ENCODE measurements at places on chromosomes 6 and 20.

DNA sequence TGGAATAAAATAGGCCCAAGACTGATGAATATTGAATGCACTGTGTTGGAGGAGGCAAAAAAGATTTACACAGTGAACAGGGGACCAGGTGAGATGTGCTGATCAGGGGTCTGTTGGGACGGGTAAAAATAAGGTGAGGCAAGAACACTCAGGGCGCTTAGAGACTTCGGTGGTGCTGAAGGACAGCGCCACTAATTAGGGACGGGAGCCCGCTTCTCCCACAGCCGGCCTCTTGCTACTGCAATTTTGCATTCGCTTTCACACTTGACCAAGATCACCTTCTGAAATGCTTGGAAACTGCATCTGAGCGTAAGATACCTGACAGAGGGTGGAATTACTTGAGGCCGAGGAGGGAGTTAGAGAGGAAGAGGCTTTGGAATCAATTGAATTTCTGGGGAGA, 7.3 kb downstream of the TFAP2D start:
- no peak for DNase-seq

DNA sequence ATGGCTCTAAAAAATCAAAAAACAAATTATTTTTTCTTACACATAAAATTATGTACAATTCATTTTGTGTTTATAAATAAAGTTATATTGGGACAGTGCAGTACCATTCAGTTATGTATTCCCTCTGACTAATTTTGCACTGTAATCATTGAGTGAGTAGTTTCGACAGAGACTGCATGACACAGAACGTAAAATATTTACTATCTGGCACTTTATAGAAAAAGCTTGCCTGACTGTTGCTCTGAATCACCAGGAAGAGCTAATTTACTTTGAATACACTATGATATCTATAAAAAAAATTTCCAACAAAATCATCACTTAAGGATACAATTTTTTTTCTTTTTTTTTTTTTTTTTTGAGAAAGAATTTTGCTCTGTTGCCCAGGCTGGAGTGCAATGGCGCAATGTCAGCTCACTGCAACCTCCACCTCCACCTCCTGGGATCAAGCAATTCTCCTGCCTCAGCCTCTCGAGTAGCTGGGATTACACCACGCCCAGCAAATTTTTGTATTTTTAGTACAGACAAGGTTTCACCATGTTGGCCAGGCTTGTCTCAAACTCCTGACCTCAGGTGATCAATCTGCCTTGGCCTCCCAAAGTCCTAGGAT, 11.0 kb upstream of the KHDC1L start:
- no peak for DNase-seq

- DNase-seq: no peak
Observed at GRCh38 chr6:47729019-47729418, 30.6 kb downstream of the ADGRF4 start.

- peak; percentile 60 for DNase-seq
Observed at GRCh38 chr6:36118550-36119107, 11.7 kb upstream of the MAPK13 start.

GRCh38 chr6:8651998-8652397, 216.7 kb upstream of the SLC35B3 start:
- DNase-seq: no peak

DNA sequence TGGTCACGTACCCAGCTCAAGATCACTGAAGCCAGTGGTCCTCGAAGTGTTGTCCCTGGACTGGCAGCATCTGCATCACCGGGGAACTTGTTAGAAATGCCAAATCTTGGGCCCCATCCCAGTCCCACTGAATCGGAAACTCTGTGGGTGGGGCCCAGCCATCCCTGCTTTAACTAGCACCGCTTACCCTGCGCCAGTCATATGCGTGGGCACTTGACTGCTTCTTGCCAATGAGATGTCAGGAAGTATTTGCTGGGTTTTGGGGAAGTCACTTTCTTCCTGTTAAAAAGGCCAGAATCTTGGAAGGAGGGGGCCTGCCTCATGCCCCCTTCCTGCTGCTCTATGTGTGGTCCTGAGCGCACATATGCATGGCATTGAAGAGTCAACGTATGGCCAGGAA, 11.7 kb upstream of the SULF2 start:
- no peak for DNase-seq

DNA sequence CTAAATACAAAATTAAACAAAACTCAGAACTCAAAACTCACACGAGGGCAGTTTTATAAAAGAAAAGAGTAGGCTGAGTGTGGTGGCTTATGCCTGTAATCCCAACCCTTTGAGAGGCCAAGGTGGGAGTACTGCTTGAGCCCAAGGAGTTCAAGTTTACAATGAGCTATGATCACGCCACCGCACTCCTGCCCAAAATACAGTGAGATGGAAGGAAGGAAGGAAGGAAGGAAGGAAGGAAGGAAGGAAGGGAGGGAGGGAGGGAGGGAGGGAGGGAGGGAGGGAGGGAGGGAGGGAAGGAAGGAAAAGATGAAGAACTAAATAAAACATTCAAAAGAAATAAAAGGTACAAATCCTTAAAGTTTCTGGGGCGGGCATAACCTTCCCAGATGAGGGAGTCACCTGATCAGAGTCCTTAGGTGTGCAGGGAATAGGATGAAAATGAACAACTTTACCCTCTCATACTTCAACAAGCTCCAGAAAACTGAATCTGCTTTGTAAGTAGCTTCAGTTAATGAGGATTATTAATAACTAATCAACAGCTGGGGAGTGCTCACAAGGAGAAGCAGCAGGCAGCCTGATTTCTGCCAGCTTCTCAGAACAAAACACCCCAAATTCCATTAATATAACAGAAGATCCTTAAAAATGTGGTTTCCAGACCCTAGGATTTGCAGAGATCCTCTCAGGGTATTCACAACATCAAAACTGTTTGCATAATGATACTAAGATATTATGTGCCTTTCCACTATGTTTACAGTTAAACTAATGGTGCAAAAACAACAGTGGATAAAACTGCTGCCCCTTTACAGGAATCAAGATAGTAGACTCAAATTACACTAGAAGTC, 21.8 kb downstream of the LMBRD1 start:
- DNase-seq: no peak

DNA sequence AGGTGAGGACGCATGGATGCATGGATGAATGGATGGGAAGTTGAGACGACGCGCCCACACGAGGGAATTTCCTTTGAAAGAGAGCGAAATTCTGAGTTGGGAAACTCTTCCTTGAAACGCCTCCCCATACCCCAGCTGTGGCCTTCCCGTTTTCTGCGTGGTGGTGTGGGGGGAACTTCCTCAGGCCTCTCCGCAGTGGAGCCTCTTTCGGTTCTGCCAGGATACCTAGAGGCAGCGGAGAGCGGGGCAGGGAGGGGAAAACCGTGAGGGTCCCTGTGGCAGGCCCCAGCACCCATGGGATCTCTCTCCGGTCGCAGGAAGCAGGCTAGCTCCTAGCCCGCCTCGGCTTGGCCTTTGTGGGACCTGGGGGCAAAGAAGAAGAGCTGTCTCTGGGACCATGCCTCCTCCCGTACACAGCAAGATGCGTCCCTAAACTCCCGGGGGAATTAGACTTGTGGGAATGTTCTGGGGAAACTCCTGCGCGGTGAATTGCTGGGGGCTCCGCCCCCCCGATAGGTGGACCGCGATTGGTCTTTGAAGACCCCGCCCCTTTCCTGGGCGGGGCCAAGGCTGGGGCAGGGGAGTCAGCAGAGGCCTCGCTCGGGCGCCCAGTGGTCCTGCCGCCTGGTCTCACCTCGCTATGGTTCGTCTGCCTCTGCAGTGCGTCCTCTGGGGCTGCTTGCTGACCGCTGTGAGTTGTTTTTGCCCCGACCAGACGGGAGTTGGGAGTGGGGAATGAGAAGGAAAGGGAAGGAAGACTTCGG, at the start of gene CD40:
Gene CD40, plus strand, starts transcription at position 611 of the 764 bp plus-strand sequence. Its CDS starts 30 bp downstream, at position 641.
- peak; percentile 37 for DNase-seq

DNA sequence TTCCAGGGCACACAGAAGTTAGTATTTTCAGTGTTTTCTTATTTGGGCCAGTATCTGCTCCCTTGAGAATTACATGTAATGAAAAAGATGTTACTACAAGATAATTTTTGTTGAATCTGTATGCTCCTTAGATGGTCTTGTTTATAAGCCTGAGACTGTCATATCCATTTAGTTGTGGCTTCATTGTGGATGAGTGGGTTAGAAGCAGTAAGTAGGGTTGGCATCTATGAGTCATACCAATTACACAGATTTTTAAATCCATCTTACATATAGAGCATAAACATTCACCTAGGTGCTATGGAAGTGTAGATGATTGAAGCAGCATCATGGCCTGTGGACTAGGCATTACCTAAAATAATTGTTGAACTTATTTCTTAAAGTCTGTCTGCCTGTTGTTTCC, 13.5 kb upstream of the BAG2 start:
- DNase-seq: no peak

DNA sequence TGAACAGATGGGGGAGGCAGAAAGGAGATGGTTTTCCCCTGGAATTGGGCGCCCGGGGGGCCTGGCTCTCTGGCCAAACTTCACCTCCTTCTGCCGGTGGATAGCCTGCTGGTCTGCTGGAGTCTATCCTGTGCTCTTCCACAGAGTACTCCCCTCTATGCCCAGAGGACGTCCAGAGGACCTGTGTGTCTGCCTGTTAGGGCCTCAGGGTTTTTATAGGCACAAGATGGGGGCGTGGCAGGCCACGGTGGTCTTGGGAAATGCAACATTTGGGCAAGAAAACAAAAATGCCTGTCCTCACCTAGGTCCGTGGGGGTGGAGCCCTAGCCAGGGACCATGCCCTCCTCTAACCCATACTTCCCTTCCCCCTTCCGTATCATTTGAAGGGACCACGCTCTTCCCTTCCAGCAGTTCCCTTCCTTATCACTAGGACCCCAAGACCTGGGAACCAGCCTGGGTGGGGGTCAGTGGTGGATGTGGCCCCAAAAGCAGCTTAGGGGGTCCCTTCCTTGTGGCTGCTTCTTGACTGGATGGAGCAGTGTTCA, 53.6 kb upstream of the ZNF337 start:
- no peak for DNase-seq

DNA sequence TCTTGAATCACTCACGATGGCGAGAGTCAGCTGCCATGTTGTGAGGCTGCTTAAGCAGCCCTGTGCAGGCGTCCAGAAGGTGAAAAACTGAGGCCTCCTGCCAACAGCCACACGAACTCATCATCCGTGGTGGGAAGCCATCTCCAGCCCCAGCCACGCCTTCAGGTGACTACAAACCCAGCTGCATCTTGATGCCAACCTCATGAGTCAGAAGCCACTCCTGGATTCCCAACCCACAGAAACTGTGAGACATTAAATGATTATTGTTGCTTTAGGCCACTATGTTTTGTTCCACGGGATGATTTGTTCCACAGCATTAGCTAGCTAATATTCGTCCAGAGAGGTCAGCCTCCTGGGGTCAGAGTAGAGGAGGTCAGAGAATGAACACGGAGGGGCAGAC, 80.5 kb downstream of the SNX5 start:
- DNase-seq: no peak

DNA sequence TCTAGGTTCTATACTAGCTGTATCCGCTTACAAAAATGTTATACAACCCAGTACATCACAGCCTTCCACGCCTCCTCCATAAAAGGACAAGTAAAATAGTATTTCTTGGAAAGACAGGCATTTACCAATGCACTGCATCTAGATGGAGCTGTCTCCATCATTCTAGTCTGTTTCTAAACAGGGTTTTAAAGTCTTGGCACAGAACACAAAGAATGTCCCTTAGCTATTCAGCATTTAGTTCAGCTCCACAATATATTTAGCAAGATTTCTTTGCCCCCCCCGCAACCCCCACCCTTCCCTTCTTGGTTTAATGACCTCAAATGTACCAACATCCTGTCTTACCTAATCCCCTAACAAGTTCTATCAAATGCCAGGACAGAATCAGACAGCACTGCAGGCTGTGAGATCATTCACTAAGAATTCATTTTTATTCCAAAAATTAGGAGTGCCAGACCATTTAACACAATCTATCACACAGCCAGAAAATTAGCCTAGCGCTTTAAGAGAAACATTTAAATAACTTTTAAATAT, 198.6 kb downstream of the BACH2 start:
- DNase-seq: no peak

DNA sequence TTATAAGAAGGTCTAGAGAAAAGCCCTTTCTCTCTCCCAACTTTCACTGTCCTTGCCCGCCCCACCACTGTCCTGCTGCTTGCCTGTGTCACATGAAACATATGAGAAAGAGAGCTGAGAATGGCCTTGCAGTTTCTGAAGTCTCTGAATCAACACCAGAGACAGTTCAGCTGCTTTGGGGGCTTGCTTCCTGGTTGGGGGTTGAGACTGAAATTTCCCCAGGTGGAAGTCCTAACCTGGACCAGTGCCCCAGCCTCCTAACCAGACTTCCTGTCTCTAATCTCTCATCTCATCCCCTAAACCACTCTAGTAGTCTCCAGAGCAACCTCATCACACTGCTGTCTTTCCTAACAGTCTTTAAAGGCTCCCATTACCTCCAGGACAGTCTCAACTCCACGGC, 10.7 kb downstream of the TRAM2 start:
- no peak for DNase-seq

GRCh38 chr20:52619101-52619500, 353.1 kb upstream of the TSHZ2 start:
- DNase-seq: no peak

DNA sequence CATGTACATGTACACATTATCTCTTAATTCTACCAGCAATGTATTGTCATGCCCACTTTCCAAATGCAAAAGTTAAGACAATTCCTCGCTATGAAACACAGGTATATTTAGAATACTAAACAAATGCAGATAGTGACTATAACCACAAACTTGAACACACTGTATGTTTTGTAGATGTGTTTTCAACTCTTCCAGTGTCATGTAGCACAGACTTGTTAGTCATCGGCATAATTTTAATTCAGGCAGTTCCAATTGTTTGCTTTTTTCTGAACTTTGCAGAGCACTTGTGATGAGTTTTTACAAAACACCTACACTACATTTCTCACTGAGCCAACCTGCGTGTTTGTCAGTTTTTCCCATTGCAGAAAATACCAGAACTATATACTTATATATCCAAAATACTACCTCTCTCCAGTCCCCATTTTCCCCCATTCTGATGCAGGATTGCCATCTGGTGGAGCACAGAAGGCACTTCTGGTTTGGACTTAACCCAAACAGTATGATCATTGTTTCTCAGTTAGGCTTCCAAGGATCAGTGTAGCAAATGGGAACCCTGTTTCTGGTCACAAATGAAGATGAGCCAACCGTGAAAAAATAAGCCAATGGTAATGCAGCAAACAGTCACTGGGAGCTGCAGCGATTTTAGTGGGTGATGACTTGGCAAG, 143.4 kb downstream of the ADGRB3 start:
- DNase-seq: no peak

DNA sequence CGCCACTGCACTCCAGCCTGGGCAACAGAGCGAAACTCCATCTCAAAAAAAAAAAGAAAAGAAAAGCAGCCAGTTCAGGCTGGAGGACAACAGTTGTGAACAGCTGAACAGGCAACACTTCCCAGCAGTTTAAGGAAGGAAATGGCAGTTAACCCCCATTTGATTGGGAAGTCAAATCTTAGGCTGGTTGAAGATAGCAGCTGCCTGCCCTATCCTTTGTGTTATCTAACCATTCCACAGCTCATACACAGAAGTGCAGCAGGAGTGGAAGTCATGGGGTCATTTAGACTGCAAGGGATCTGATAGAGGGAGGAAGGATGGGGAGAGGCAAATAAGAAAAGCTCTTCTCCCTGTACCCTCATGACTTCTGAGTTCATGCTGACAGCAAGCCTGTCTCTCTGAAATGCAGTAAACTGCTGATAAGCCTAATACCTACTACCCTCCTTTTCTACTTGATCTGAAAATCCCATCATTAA, 35.3 kb downstream of the KCTD20 start:
- DNase-seq: no peak

Measured in stimulated activated CD8-positive, alpha-beta memory T cell treated with anti-CD3 and anti-CD28 coated beads, Interleukin-4, amount 100 ng/mL, for 1 hour (primary cell).